Heart right ventricle (tissue), 16 donors: ENCODE measurements at places on chromosomes 13 and 19.

- no peaks in the 10 kb centered on the region for H3K4me1 ChIP-seq
- no peaks in the 10 kb centered on the region for H3K27me3 ChIP-seq
- H3K4me3 ChIP-seq: no peak overlapping the region
- no peak for DNase-seq
- no peak overlapping the region for H3K27ac ChIP-seq
Measured at GRCh38 chr13:41299316-41300094, 11.6 kb upstream of the NAA16 start.

- no peak for DNase-seq
- H3K4me3 ChIP-seq: no peak overlapping the region
- H3K27me3 ChIP-seq: no peaks in the 10 kb centered on the region
- H3K36me3 ChIP-seq: peaks cover 32% of the 10 kb centered on the region
Measured at GRCh38 chr13:98410612-98411011, 166.3 kb downstream of the STK24 start.

GRCh38 chr13:40403509-40404241 is 262.8 kb downstream of the FOXO1 start:
- H3K4me3 ChIP-seq: no peak overlapping the region
- peak overlapping the region; percentile 77 for H3K27ac ChIP-seq
- H3K4me1 ChIP-seq: peaks cover 34% of the 10 kb centered on the region
- no peaks in the 10 kb centered on the region for H3K27me3 ChIP-seq
- no peaks in the 10 kb centered on the region for H3K36me3 ChIP-seq
- DNase-seq: peak; percentile 16

GRCh38 chr13:48294653-48295052 is 8.9 kb upstream of the RB1 start:
- DNase-seq: no peak
- no peaks in the 10 kb centered on the region for H3K36me3 ChIP-seq
- H3K27ac ChIP-seq: no peak overlapping the region

GRCh38 chr19:13055213-13056051 is 47.2 kb downstream of the LYL1 start:
- no peaks in the 10 kb centered on the region for H3K36me3 ChIP-seq
- peak; percentile 80 for DNase-seq
- peak overlapping the region; percentile 95 for H3K27ac ChIP-seq
- H3K27me3 ChIP-seq: no peaks in the 10 kb centered on the region

GRCh38 chr19:38386971-38387549 is 774 bp downstream of the GGN start:
- H3K4me3 ChIP-seq: peak overlapping the region; percentile 59
- H3K36me3 ChIP-seq: peaks cover 5% of the 10 kb centered on the region
- no peak for DNase-seq

GRCh38 chr13:26813321-26813979 is 52.9 kb upstream of the GPR12 start:
- peaks cover 21% of the 10 kb centered on the region for H3K27me3 ChIP-seq
- no peaks in the 10 kb centered on the region for H3K36me3 ChIP-seq
- DNase-seq: no peak
- H3K4me1 ChIP-seq: no peaks in the 10 kb centered on the region
- H3K4me3 ChIP-seq: no peak overlapping the region

DNA sequence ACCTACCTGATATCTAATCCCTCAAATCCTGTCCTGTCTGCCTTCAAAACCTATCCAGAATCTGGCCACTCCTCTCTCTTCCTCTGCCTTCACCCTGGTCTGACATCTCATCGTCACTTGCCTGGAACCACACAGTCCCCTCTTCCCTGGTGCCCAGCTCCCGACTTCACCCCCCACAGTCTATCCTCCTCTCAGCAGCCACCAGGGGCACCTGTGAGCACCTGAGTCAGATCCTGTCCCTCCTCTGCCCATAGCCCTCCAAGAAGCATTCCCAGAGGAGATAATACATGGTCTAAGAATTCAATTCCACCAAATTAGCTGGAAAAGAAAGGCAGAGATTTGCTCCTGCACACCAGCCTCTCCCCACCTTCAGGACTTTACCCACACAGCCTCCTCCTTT is 48.9 kb downstream of the ZNRF4 start:
- no peak overlapping the region for H3K27ac ChIP-seq
- H3K4me1 ChIP-seq: no peaks in the 10 kb centered on the region
- no peaks in the 10 kb centered on the region for H3K36me3 ChIP-seq

GRCh38 chr19:17974551-17974950 is 7.6 kb downstream of the KCNN1 start:
- H3K27me3 ChIP-seq: no peaks in the 10 kb centered on the region
- H3K27ac ChIP-seq: no peak overlapping the region
- H3K4me1 ChIP-seq: peaks cover under 1% of the 10 kb centered on the region
- H3K36me3 ChIP-seq: no peaks in the 10 kb centered on the region
- no peak overlapping the region for H3K4me3 ChIP-seq
- no peak for DNase-seq

- DNase-seq: peak; percentile 88
- peak overlapping the region; percentile 41 for H3K4me3 ChIP-seq
- peaks cover 62% of the 10 kb centered on the region for H3K4me1 ChIP-seq
- no peaks in the 10 kb centered on the region for H3K36me3 ChIP-seq
Measured at GRCh38 chr19:1507763-1508506, 4.9 kb downstream of the ADAMTSL5 start.

GRCh38 chr19:18223860-18224524 is 2.2 kb downstream of the PDE4C start:
- peak; percentile 64 for DNase-seq
- H3K36me3 ChIP-seq: no peaks in the 10 kb centered on the region
- H3K27ac ChIP-seq: peak overlapping the region; percentile 76
- H3K4me1 ChIP-seq: peaks cover 40% of the 10 kb centered on the region

DNA sequence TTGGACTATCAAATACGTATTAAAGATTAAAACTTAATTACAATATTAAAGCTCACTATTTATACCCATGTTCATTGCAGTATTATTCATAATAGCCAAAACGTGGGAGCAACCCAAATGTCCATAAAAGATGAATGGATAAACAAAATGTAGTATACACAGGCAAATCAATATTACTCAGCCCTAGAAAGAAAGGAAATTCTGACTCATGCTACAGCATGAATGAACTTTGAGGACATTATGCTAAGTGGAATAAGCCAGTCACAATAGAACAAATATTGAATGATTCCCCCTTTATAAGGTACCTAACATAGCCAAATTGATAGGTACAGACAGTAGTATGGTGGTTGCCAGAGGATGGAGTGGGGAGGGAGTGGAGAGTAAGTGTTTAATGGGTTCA is 457.3 kb downstream of the FGF14 start:
- DNase-seq: no peak
- no peaks in the 10 kb centered on the region for H3K27me3 ChIP-seq
- H3K27ac ChIP-seq: no peak overlapping the region
- H3K4me3 ChIP-seq: no peak overlapping the region
- no peaks in the 10 kb centered on the region for H3K36me3 ChIP-seq
- peaks cover 4% of the 10 kb centered on the region for H3K4me1 ChIP-seq

DNA sequence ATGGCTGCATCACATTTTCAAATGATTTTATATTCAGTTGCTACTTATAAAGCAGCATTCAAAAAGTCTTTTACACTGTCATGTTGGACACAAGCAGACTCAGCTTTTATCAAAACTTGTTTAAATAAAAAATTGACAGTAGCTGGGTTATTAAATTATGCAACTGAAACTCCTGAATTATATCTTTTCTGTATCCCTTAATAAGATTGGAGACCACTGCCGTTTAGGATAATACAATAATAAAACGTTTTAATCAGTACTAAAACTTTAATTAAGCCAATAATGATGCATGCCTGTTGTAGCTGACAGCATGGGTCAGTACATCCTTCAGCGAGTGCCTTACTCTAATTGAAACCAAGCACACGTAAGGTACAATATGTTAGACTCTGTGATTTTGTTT is 78.0 kb downstream of the DPY19L3 start:
- no peak overlapping the region for H3K27ac ChIP-seq
- H3K4me1 ChIP-seq: no peaks in the 10 kb centered on the region
- no peak for DNase-seq
- H3K27me3 ChIP-seq: no peaks in the 10 kb centered on the region

GRCh38 chr19:42023121-42023942 is 29.3 kb upstream of the ATP1A3 start:
- H3K4me3 ChIP-seq: no peak overlapping the region
- no peak overlapping the region for H3K27ac ChIP-seq

GRCh38 chr13:60267498-60268202 is 103.9 kb upstream of the DIAPH3 start:
- no peak for DNase-seq
- no peaks in the 10 kb centered on the region for H3K4me1 ChIP-seq
- no peak overlapping the region for H3K27ac ChIP-seq
- no peaks in the 10 kb centered on the region for H3K36me3 ChIP-seq

- no peaks in the 10 kb centered on the region for H3K36me3 ChIP-seq
- H3K4me1 ChIP-seq: peaks cover 20% of the 10 kb centered on the region
- H3K27me3 ChIP-seq: no peaks in the 10 kb centered on the region
- H3K27ac ChIP-seq: no peak overlapping the region
- no peak for DNase-seq
- no peak overlapping the region for H3K4me3 ChIP-seq
Measured at GRCh38 chr19:49128545-49129237, 9.3 kb downstream of the PPFIA3 start.

DNA sequence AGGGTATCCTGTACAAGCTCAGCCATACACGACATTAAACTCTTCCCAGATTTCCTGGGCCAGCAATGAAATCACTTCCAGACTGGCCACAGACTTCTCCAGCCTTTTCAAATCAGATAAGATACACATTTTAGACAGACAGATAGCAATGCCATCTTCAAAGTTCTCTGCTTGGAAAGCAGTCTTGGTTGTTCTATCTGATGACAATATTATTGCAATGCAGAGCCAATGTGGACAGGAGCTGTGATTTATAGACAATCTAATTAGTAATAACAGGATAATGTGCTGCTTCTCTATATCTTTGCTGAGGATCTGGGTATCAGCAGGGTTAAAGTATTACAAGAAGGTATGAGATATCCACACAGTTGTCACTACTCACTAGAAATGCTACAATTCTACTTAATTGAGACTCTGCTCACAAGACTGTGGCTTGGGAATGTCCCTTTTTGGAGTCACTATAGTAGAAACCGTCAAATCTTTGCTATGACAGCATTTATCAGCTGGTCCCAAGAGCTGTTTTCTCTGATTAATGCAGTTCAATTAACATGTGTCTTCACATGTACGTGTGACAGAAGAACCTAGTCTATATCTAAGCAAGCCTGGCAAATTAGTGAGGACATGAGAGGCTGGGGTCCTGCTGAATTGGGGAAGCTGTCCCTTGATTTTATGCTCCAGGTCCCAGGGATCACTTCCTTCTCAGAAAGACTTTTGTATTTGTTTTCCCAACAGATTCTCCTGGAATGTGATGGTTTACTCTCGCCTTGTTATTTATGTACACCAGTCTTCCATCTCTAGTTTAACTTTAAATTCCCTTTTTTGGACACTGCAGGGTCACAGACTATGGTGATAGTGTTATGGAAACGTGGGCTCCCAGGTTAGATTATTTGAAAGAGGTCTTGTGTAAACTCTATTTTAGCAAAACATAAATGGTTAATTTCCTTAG is 68.8 kb downstream of the COL4A1 start:
- H3K36me3 ChIP-seq: no peaks in the 10 kb centered on the region
- no peak overlapping the region for H3K4me3 ChIP-seq
- peak overlapping the region; percentile 86 for H3K27ac ChIP-seq
- H3K4me1 ChIP-seq: peaks cover 37% of the 10 kb centered on the region
- no peak for DNase-seq
- no peaks in the 10 kb centered on the region for H3K27me3 ChIP-seq

- no peak for DNase-seq
- H3K4me3 ChIP-seq: peak overlapping the region; percentile 86
- peaks cover 10% of the 10 kb centered on the region for H3K36me3 ChIP-seq
- H3K4me1 ChIP-seq: peaks cover 15% of the 10 kb centered on the region
Measured at GRCh38 chr19:29212356-29212647, 649 bp downstream of the UQCRFS1 start.

GRCh38 chr13:113226873-113227450 is 17.5 kb downstream of the CUL4A start:
- DNase-seq: no peak
- H3K27ac ChIP-seq: no peak overlapping the region
- H3K36me3 ChIP-seq: peaks cover 91% of the 10 kb centered on the region
- no peak overlapping the region for H3K4me3 ChIP-seq
- no peaks in the 10 kb centered on the region for H3K27me3 ChIP-seq
- no peaks in the 10 kb centered on the region for H3K4me1 ChIP-seq

GRCh38 chr13:28470296-28470695 is 24.6 kb downstream of the FLT1 start:
- H3K4me1 ChIP-seq: peaks cover 74% of the 10 kb centered on the region
- H3K4me3 ChIP-seq: no peak overlapping the region
- no peak overlapping the region for H3K27ac ChIP-seq

DNA sequence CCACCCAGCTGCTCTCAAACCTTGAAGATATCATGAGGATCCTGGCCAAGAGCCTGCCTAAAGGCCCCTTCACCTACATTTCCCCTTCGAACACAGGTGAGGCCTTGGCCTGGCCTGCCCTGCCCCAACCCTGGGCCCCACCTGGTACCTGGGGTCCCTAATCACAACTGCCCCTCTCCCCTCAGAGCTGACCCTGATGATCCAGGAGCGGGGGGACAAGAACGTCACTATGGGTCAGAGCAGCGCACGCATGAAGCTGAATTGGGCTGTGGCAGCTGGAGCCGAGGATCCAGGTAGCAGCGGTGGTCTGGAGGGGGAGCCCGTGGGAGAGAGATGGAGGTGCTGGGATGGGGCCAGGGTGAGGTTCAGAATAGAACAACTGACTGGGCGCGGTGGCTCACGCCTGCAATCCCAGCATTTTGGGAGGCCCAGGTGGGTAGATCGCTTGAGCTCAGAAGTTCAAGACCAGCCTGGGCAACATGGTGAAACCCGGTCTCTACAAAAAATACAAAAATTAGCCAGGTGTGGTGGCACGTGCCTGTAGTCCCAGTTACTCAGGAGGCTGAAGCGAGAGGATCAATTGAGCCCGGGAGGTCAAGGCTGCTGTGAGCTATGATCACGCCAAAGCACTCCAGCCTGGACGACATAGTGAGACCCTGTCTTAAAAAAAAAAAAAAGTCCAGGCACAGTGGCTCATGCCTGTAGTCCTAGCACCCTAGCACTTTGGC is 17.5 kb downstream of the DDX39A start:
- no peak overlapping the region for H3K4me3 ChIP-seq
- peaks cover 9% of the 10 kb centered on the region for H3K4me1 ChIP-seq
- no peaks in the 10 kb centered on the region for H3K27me3 ChIP-seq

GRCh38 chr19:45428384-45429231 is 4.9 kb upstream of the ERCC1 start:
- peak overlapping the region; percentile 89 for H3K27ac ChIP-seq
- H3K4me3 ChIP-seq: peak overlapping the region; percentile 50
- DNase-seq: peak; percentile 76
- H3K36me3 ChIP-seq: no peaks in the 10 kb centered on the region
